ENCODE measurements at places on chromosomes 1 and 21.

GRCh38 chr1:171017426-171017825, 73.3 kb upstream of the FMO3 start:
- no peak for ATAC-seq

DNA sequence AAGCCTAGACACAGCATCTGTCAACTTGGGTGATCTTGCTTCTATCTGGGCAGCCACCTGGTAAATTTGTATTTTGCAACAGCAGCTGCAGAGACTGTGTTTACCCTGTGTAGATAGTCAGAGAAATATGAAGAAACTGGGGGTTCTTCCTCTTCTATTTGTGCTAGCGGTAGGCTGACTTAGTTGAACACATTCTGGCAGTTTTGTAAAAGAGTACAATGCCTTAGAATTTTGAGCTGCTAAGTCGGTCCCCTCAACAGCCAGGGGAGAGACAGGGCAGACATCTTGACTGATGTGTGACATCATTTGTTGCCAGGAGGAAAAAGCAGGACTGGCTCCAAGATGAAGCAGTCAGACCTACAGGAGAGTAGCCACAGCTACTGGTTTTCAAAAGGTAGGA, 53.7 kb downstream of the KCNJ6 start:
- ATAC-seq, result no peak

DNA sequence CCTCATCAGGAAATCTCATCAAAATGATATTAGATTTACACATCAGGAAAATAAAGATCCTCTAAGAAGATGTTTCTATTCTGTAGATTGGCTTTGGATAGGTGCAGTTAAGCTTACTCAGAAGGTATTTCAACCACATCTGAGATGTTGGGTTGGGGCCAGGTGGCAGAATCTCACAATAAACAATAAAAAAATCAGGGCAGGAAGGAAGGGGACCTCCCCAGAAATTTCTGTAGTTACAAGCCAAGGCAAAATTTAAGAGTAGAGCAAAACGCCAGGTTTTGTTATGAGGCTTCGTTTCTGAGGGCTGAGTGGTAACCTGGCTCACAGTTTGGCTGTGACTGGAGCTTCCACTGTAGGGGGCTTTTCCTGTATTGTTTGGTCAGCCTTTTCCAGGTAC, 84.8 kb downstream of the HUNK start:
- ATAC-seq, result peak; percentile 70

GRCh38 chr1:18107369-18108298, at the start of gene IGSF21:
Gene IGSF21 (plus strand): TSS chr1:18107798. CDS start chr1:18108129, 331 bp downstream.
- ATAC-seq, result no peak

- ATAC-seq, result no peak
These were observed 9.3 kb upstream of the CCN1 start for GRCh38 chr1:85571181-85571759.
